Activated naive CD4-positive, alpha-beta T cell treated with anti-CD3 and anti-CD28 coated beads, Interleukin-2, amount 50 U/mL, for 16 hours (primary cell): ENCODE measurements at places on chromosomes 7 and 10.

DNA sequence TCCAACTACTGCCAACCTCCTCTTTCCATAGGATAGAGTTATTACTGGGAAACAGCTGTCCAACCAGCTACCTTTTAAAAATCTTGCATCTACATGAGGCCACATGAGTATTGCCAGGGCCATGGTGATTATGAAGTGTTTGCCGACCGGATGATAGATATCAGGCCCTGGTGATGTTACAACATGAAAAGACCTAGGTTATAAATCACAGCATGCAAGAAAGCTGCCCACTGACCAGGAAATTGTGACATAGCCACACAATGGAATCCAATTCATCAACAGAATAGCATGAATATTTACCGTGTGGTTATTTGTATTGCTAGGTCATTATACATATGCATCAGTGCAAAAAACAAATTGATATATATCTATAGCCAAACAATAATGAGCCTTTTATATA is 517.0 kb downstream of the INHBA start:
- DNase-seq: no peak

GRCh38 chr10:68007356-68007755 is 67.7 kb downstream of the HERC4 start:
- no peak for DNase-seq

GRCh38 chr10:32337350-32337749 is 9.6 kb downstream of the EPC1 start:
- no peak for DNase-seq

DNA sequence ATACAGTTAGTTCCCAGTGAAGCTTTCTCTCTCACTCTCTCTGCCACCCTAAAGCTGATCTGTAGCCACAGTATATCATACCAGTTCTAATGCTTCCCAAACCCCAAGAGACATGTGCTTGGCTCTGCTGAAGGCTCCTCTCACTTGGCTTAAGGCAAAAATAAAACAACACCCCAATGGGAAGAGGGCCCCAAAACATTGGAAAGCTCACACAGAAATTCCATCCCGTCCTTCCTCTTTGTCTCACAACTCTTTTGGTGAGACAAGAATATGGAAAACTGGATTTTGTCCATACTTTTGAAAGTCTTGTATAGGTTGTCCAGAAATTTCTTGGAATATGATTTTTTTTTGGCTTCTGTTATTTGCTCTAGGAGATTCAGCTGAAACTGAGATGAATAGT is 56.1 kb upstream of the WNT16 start:
- DNase-seq: no peak

- peak; percentile 68 for DNase-seq
These were observed at the start of gene NET1 for GRCh38 chr10:5412277-5412941. Gene NET1, plus strand, starts transcription at chr10:5412557. Its CDS starts 136 bp downstream, at chr10:5412693.

GRCh38 chr10:61943674-61944378 is 42.3 kb downstream of the ARID5B start:
- DNase-seq: peak; percentile 36

DNA sequence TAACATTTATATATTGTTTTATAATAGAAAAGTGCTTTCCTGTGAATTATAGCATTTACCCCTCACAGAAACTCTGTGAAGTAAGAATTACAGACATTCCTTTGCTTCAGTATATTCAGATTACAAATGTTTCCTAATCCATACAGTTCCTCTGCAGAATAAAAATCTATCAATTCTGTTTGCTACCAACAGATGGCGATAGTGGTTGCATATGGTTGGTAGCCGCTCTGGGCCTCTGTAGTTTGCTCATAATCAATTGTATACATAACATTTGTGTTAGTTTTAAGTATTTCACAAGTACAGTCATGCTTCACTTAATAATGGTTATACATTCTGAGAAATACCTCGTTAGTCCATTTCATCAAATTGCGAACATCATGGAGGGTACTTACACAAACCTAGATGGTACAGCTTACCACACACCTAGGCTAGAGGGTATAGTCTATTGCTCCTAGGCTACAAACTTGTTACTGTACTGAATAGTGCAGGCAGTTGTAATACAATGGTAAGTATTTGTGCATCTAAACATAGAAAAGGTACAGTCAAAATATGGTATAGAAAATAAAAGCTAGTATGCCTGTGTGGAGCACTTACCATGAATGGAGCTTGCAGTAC is 94.4 kb upstream of the STEAP4 start:
- no peak for DNase-seq

DNA sequence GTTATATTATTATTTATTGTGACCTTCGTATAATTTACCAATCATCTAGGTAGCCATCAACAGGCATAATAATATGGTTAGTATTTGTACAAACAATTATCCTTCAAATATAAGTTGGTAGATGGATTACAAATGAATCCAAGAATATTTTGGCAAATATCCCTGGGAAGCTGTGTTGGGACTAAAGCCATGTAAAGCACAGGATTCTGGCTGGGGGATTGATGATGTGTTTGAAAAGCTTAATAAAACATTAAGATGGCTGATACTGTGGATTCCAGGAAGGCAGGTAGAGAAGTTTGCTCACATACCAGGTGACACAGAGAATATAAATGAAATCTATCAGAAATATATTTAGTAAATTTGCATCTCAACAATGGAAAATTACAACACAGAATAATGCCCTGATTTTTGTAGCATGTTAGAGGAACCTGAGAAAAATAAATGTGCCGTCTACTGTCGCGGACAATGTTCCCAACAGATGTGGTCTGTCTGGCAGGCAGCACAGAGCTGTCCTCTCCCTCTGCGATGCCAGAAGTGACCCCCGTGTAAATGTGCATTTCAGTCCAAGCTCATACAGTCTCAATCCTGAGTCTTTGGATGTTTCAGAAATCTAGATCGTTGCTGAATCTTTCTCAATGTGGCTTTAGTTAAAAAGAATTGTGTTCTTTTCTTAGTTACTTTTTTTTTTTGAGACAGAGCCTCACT is 125.0 kb downstream of the TEX36 start:
- DNase-seq: no peak

DNA sequence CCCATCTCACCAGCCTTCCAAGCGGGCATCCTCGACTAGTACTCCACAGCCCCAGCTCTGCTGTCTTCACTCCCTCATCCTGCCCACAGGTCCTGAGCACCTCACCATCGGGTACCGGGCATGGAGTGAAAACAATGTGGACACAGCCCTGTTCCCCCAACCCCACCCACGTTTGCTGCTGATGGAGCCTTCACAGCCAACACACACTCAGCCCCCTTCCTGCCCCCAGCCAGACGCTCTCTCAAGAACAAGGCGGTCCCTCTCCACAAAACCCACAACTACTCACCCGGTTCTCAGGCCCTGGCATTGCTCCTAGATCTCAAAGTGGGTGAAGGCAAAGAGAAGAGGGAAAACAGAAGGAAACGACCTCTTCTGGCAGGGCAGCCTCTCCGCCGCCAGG is 56.1 kb downstream of the SLIT1 start:
- no peak for DNase-seq

DNA sequence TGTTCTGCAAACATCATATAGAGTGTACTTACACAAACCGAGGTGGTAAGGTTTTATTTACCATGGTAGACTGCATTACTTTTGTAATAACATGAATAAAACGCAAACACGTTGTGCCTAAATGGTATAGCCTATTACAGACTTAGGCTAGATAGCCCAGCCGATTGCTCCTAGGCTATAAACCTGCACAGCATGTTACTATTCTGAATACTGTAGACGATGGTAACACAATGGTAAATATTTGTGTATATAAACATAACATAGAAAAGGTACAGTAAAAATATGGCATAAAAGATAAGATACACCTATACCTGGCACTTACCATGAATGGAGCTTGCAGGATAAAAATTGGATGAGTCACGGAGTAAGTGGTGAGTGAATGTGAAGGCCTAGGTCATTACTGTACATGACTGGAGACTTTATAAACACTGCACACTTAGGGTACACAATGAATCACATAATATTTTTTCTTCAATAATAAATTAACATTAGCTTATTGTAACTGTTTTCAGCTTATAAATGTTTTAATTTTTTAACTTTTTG is 16.3 kb downstream of the AKR1D1 start:
- no peak for DNase-seq

- DNase-seq: no peak
These were observed 1247.1 kb downstream of the GATA3 start for GRCh38 chr10:9301554-9301953.

- DNase-seq: no peak
These were observed 218.4 kb downstream of the GATA3 start for GRCh38 chr10:8272794-8273425.

DNA sequence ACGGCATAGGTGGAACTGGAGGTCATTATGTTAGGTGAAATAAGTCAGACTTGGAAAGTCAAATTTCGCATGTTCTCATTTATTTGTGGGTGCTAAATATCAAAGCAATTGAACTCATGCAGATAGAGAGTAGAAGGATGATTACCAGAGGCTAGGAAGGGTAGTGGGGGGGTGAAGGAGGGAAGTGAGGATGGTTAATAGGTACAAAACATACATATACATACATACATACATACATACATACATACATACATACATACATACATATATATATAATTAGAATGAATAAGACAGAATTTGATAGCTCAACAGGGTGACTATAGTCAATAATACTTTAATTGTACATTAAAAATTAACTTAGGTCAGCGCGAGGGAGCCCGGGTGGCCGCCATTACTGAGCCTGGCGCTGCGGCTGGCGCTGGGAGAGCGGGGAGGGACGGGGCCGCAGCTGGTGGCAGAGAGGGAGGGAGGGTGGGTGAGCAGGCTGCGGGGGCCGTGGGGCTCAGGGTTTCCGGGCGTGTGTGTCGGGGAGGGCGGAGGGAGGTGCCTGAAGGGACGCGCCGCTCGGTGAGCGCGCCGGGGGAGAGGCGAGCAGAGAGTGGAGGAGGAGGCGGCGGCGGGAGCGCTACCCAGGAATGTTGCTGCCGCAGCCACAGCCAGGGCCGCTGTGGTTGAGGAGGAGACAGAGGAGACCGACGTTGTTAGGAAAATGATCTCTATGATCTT is 85.8 kb upstream of the EGFR start:
- DNase-seq: no peak

DNA sequence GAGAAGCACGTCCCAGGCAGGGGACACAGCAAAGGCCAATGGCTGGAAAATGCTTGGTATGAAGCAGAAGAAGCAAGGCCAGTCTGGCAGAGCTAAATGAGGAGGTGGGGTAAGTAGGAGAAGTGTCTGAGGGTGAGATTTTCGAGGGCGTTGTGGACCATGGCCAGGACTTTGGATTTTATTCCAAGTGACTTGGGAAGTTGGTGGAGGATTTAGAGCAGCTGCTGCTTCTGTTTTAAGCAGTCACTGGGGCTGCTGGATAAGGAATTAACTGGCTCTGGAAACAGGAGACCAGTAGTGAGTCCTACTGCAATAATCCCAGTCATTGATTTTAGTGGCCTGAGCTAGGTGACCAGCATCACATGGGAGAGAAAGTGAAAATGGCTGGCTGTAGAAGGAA is 67.6 kb upstream of the GSDME start:
- DNase-seq: no peak

- no peak for DNase-seq
These were observed 7.0 kb upstream of the SERPINE1 start for GRCh38 chr7:101119876-101120275.

DNA sequence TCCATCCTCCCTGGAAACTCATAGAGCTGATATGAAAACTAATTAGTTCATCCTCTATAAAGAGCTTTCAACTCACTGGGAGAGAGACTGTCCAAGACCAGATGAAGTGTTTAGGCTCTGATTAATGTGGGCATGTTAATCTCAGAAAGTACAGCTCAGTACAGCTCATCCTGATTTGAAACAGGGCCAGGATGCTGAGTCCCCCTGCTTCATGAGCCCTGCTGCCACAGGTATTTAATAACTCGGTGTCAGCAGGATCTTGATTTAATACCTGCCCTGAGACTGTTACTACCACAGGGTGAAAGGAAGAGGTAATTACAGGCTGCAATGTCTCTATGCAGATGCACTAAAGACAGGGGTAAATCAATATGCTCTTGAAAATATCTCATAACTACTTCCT is 10.8 kb downstream of the LMOD2 start:
- DNase-seq: no peak

GRCh38 chr7:155183655-155184054 is 113.5 kb downstream of the HTR5A start:
- no peak for DNase-seq

DNA sequence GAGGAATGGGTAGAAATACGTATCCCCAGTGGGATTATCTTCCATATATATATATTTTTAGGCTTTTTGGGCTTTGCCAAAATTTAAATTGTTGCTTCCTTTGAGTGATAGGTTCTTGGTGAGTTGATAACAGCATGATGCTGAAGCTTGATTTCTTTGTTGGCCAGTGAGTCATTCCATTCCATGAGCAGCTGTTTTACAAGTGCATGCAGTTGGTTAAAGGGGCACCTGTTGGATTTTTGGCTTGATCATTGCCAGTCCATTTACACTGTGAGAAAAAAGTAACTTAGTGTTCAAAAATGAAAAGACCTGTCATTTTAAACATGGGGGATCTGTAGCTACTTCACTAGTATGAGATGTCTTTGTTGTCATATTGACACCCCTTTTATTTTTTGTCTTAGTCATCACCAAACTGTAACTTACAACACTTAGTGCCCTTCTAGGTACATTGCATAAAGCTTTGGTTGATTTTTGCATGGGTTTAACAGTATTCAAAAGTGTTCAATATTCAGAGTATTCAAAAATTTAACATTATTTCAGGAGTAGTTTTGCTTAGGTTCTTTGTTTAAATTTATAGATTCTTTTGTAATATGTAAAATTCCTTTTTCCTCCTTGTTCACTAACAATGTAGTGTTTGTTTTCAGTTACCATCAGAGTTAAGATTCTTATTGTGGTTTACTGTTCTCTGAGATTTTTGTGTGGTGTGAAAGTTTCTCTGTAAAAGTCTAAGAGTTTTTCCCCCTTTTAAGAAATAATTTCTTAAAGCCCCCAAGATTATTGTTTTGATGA is 8.8 kb downstream of the AKAP9 start:
- no peak for DNase-seq

DNA sequence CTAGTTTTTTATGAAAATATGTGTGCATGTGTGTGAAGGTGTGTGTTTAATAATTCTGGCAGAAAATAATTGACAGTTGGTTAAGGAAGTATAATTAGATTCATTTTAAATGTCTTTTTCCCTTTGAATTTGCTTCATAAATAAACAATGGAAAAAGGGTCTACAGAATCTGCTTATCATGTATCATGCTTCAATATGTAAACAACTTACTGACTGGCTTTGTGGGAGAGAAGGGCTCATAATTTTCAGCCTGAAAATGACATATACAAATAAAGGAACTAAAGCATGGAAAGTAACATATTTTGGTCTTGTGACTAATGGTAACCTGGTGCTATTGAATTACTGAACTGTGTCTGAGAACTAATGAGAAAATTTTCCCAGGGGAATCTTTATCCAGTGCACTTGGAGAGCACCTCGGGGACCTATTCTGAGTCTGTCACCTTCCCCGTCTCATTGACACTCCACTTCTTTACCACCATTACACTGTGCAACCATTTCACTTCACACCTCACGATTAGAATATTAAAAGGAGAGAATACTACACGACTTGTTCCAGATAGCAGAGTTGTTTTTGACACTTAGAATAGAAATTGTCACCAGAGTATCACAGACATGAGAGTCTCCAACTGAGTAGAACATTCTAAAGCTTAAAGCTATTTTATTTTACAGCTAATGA is 298.6 kb downstream of the TFEC start:
- no peak for DNase-seq
